GM23248 (cell line): ENCODE measurements at places on chromosomes 2 and 18. TPM values are rescaled to one million over a fixed set of nuclear protein-coding genes. Genes with fewer than 3 reads are reported as not detected.

GRCh38 chr18:25298853-25299274 is 53.1 kb downstream of the ZNF521 start:
- peak overlapping the region; percentile 88 for H3K27ac ChIP-seq
- DNase-seq, result peak; percentile 94
- H3K27me3 ChIP-seq, result no peaks in the 10 kb centered on the region
- H3K4me3 ChIP-seq, result peak overlapping the region; percentile 44
- no peaks in the 10 kb centered on the region for H3K36me3 ChIP-seq

DNA sequence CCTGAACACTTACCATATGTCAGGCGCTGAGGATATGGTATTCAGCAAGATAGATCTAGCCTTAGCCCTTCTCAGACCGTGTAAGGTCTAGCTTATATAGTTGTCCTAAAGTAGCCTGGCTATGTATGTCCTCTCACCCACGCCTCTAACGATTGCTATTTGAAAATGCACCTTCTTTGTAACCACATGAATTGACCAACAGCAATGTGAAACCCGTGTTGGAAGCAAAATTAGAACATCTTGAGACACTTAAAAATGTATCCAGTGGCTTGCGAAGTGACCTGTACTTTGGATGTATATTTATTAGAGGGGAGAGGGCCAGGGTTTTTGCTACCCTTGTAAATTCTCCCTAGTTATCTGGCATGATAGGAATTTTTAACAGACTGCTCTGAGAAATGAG is 860.0 kb upstream of the ZEB2 start:
- DNase-seq, result no peak
- H3K36me3 ChIP-seq, result no peaks in the 10 kb centered on the region
- H3K4me3 ChIP-seq, result no peak overlapping the region
- H3K27me3 ChIP-seq, result no peaks in the 10 kb centered on the region
- peaks cover 9% of the 10 kb centered on the region; the same call in 1 of the 2 replicates for H3K4me1 ChIP-seq
- no peak overlapping the region for H3K27ac ChIP-seq

GRCh38 chr2:232395586-232395985 is 11.1 kb upstream of the ALPG start:
- no peaks in the 10 kb centered on the region for H3K36me3 ChIP-seq
- no peak overlapping the region for H3K27ac ChIP-seq
- peaks cover 48% of the 10 kb centered on the region for H3K27me3 ChIP-seq

Gene BOK
- total RNA-seq, result 36.0 and 46.6 TPM in 2 replicates
